ENCODE measurements at places on chromosomes 6 and 20.

DNA sequence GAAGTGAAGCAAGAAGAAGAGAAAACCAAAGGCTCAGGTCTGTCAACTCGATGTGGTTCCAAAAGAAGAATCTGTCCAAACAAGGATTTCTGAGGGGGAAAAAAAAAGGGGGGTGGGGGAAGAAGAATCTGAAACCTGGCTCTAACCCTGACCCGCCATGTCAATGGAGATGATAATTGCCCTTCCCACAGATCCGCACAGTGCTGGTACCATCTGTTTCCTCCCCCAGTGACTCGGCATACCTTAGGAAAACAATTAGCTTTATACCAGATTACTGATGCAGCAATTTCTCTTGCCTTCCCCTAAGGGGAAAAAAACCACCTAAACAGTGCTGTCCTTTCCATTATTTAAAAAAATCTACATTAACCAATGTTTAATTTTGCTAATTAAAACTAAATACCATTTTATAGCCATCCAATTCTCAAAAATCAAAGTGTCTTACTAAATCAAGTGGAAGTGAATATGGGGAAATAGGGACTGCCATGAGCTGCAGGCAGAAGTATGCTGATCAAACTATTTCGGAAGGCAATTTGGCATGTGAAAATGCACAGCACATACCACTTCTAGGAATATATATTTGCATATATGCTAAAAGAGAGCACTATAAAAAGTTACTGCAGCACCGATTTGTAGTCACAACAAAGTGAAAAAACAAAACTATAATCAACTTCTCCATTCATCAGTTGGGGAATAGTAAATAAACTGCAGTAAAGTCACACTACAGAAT is 46.8 kb downstream of the MAP7 start:
- no peak for DNase-seq

DNA sequence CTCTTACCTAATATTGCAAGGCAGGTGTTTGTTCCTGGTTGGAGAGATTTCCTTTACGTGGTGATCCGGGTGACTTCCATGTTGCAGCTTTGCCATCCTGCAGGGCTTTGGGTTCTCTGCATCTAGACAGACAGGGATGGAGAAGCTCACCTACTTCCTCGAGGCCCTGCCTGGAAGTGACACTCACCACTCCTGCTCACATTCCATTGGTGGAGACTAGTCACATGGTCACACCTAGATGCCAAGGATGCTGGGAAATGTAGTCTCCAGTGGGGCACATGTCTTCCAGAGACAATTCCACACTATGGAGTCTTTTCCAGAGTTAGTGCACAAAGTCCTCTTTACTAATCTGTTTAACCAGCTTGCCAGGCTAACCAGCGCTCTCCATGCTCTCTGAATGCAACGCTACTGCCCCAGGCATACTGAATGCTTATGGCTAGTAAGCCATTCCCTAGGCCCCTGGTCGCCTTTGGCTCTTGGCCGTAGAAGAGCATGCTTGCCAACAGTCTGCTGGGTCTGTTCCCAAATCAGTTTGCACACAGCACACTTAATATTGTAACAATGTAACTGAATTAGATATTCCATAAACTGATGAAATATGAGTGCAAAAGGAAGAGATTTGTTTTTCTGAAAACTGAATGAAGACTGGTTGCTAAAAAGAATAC is 6.7 kb upstream of the KCNK15 start:
- peak; percentile 73 for DNase-seq

DNA sequence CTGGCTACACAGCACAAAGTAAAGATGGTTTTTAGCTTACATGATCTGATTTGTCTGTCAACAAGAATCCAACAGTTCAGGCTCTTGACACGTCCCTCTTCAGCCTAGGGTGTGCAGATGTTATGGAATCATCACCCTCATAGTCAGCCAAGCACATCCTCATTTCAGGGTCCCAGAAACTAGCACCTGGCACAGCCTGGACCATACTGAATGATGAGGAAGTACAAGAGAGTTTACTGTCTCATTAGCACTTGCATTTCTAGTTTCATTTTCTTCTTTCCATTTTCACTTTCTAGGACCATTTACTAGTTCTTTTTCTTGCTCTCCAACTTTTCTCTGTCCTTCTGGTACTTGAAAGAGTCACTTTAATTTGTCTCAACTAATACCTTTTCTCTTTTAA is 6.5 kb downstream of the RIPOR2 start:
- no peak for DNase-seq

GRCh38 chr6:105111871-105112270 is 67.9 kb downstream of the POPDC3 start:
- no peak for DNase-seq

GRCh38 chr6:107488875-107489635 is 862 bp upstream of the SOBP start:
- peak; percentile 17 for DNase-seq

DNA sequence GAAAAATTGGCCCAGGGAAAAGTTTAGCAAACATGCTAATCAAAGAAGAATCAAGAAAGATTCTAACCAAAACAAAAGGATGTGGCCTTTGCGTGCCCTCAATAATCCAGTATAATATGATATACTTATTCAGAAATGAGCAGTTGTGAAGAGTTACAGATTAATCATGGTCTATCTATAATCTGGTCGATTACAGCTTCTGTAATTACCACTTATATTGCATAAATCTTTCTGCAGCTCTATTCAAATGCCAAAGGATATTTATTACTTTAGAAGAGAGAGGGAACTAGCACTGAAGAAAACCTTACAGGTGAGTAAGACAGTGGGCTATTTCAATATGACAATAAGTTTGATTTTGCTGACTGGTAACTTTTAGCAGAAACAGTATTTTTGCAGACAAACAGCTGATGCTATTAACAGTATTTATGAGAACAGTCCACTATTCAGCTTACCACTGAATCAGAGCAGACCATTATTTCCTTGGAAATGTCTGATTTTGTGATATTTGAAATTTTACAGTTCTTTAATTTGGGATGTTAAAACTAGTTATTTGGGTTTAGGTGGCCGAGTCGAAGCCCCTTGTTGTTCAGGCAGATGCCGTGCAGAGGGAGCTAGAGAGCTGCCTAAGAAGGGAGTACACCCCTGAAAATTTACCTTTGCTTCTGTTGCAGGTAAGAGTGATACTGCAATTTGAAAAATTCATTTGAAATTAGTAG is 92.2 kb downstream of the CEP57L1 start:
- peak; percentile 16 for DNase-seq

GRCh38 chr6:125944434-125944816 is 12.1 kb upstream of the HINT3 start:
- DNase-seq: peak; percentile 69

DNA sequence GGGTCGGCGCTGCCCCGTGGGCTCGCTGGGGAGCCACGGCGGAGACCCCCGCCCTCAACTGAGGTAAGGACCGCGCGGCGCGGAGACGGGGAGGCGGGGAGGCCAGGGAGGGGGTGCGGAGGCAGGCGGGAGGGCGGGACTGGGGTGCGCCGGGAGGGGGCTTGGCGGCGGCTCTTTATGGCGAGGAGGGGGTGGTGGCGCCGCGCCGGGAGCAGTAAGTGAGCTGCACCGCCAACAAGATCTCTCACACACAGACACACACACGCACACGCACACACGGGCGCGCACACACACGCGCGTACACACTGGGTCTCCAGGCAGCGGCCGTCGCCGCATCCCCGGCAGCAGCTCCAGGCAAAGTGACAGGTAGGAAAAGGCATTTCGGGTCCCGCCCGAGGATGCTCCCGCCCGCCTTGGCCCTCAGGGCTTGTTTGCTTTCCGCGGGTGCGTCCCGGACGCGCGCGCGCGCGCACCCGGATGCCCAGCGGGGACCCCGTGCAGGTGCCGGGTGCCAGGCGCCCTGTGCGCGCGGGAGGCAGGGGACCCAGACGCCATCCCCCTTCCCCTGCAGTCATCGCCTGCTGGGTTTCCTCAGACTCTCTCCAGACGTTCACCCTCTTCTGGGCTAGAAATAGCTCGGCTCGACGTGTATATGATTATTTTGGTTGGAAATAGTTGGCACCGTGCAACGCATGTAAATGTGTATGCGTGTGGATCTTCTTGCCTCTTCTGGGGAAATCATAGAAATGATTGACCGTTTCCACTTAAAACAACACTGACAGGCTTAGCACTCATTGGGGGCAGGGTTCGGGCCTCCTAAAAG is at the start of gene PLCB4:
Gene PLCB4, plus strand, starts transcription at position 247 of the 823 bp plus-strand sequence. CDS start 238,728 bp downstream, outside the sequence.
- DNase-seq: peak; percentile 35

GRCh38 chr20:62267543-62267942 is 29.2 kb downstream of the OSBPL2 start:
- no peak for DNase-seq

DNA sequence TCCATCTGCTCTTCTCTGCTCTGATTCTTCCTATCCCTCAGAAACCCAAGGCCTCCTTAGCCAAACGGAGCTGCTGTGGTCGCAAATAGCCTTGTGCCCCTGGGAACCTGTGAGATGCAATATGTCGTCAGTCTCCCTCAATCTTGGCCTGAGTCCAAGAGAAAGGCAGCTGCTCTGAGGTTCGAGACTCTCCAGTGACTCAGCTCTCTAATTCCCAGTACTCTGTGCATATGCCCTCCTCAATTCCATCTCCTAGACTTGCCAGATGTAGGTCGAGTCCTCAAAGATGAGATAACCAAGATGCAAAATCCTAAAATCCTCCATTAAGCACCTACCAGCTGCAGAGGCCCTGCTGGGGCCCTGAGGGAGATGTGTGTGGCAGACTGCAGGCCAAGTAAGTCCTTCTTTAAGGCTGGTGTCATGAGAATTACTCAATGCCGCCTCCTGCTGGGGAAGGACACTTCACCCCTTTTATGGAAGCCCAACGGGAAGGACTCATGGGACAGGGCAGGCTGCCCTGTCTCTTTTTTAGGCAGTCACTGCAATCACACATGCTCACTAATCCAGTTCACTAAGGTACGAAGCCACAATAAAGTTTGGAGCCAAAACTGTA is 28.5 kb downstream of the C6orf15 start:
- DNase-seq: no peak

- DNase-seq: no peak
Measured at GRCh38 chr6:84774985-84775284, 10.5 kb upstream of the TBX18 start.

DNA sequence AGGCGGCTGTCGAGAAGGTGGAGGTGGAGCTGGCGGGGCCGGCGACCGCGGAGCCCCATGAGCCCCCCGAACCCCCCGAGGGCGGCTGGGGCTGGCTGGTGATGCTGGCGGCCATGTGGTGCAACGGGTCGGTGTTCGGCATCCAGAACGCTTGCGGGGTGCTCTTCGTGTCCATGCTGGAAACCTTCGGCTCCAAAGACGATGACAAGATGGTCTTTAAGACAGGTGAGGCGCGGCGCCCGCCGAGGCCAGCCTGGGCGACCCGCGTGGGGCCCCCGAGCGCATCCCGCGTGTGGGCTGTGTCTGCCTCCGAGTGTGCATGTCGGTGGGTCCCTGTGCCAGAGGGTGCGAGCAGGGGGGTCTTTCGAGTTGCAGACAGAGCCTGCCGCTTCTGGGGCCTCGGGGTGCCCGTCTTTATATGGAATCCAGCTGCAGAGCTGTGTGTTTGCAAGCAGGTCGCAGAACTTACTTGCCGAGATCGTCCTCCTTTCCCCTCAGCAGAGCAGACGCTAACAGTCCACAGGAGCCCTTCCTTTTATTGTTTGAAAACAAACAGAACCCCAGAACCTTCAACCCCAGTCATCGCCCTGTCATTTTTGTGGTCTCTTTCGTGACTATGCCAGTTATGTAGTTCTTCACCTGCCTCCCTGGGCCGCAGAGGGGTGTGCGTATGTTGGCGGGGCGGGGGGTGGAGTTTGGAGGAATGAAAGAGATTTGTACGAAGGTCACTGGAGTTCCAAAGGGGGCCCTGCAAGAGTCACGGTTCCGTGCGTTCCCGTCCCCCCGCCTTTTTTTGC is 766 bp downstream of the SLC16A10 start:
- DNase-seq: peak; percentile 4

DNA sequence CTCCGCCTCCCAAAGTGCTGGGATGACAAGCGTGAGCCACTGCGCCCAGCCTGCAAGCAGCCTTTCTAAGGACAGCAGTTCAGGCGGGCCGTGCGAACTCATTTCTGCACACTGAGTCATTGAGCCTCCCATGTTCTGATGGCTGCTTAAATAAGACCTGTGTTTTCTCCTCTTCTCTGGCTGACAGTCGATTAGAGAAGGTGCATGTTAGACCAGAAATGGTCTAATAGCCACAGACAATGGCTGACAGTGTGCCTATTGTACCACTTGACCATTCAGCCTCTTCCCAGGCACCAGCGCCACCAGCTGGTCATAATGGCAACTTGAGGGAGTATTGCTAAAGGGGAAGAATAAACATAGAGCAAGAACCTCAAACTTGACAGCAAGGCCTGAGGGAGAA is 6.2 kb downstream of the CST11 start:
- DNase-seq: no peak

- DNase-seq: no peak
Measured at GRCh38 chr20:8545212-8545611, 413.1 kb downstream of the PLCB1 start.

- DNase-seq: no peak
Measured at GRCh38 chr6:1278061-1278720, 33.7 kb upstream of the FOXQ1 start.
